Stimulated activated CD8-positive, alpha-beta memory T cell treated with anti-CD3 and anti-CD28 coated beads, Interleukin-7, amount 100 ng/mL, for 48 hours (primary cell): ENCODE measurements at places on chromosomes 6 and 20.
A peak's percentile ranks its signal among the peaks of the same experiment; 100 is the strongest.

- no peak for DNase-seq
Measured at GRCh38 chr6:79073888-79074287, 4.2 kb downstream of the PHIP start.

GRCh38 chr6:31664790-31665500, at the start of gene GPANK1:
Gene GPANK1 (minus strand): TSS chr6:31664997. CDS start chr6:31664478, 519 bp downstream.
- DNase-seq, result peak; percentile 86

- no peak for DNase-seq
Measured at GRCh38 chr6:12426121-12426520, 136.0 kb downstream of the EDN1 start.

DNA sequence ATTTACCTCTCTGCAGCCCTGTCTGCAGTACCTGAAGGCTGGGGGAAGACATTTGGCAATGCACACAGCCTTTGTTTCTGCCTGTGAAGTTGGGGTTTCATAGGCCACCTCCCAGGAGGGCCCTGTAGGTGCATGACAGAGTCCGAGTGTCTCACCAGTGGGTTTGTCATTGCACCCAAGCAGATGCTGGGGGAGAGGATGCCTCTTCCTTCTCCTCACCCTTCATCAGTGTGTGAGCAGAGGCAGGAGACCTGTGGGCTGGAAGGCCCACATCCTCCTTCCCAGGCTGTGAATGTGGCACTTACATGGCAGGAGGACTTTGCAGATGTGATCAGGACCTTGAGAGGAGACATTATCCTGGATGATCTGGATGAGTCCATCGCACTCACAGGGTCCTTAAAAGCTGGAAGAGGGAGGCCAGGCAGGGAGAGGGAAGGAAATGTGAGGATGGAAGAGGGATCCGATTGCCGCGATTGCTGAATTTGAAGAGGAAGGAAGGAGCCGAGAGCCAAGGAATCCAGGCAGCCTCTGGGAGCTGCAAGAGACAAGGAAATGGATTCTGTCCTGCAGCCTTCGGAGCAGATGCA, 30.4 kb downstream of the SYNJ2 start:
- no peak for DNase-seq

DNA sequence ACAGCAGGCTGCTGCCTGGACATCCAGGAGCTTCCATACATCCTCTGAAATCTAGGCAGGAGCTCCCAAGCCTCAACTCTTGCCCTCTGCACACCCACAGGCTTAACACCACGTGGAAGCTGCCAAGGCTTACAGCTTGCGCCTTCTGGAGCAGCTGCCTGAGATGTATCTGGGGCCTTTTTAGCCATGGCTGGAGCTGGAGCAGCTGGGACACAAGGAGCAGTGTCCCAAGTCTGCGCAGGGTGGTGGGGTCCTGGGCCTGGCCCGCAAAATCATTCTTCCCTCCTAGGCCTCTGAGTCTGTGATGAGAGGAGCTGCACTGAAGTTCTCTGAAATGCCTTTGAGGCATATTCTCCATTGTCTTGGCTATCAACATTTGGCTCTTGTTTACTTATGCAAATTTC, 255.0 kb downstream of the DLL1 start:
- no peak for DNase-seq

GRCh38 chr6:127517693-127518092, 1.4 kb downstream of the MTCL3 start:
- no peak for DNase-seq

- DNase-seq, result no peak
Measured at GRCh38 chr6:108039681-108040080, 34.9 kb downstream of the OSTM1 start.

DNA sequence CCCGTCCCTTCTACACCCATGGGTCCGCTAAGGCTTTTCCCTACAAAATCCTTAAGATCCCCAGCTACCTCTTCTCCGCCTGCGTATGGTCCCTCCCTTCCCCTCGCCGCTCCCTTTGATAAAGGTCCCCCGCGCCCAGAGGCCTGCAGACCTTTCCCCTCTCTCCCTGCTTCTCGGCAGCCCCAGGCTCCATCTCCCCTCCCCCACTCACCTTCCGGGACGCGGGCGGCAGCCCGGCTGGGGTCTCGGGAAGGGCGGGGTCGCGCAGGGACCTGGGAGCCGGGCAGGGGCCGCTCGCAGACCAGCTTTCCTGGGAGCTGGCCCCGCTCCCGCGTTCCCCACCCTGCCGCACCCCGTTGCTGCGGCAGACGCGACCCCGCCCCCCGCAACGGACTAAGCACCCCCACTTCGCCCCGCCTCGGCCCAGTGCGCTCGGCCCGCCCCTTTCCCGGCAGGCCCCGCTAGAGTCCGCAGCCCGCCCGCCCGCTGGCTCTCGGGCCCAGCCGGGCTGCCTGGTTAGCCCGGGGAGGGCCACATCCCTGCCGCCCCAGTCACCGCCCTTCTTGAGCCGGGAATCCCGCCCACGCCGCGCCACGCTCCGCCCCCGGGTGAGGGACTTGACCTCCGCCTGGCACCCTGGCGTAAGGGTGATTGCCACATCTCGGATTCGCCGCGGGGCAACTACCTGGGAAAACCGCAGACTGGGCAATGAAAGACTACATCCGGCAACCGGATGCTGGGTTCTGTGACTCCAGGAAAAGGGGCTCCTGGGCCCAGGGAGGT, at the start of gene FLOT1:
TSS of gene FLOT1 (minus strand) at position 372 of the 783 bp plus-strand sequence. CDS start 498 bp downstream, outside the sequence.
- peak; percentile 99 for DNase-seq

DNA sequence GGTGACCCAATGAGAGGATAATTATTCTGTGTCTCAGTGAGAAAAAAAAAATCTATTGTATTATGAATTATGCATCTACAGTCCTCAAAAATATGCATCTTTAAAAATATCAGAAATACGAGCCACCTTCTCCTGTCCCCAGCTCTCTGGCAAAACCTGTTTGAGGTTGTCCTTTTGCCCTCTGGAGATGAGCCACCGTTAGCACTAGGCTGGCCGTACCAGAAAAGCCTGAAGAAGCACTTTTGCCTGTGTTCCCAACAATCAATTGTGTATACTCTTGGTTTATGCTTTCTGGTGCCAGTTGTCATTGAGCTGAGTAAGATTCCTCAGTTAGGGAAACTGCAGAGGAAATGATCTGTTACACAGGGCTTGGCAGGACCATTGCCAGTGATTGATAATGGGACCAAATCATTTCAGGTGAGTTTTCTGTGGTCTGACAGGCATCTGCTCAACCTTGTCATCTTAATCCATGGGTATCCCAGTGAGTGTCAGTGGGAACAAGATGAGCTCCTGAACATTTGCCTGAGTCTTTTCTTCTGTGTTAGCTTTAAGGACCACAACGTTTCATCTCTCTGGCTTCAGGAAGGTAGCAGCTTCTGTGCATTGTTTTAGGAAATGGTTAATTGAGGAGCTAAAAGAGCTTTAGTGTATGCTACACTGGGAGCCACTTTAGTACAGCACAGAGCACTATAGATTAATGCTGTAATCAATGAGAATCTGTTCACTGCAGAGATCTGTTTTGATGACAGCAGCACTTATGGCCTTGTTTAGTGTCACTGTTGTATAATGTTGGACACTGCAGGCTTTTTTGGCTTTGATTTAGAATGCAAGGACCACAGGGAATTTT, 330.1 kb downstream of the RIMS1 start:
- DNase-seq, result no peak

GRCh38 chr6:23584134-23584763, 541.8 kb upstream of the NRSN1 start:
- DNase-seq, result no peak

GRCh38 chr20:1860446-1860845, 34.8 kb upstream of the SIRPA start:
- no peak for DNase-seq

- peak; percentile 68 for DNase-seq
Measured at GRCh38 chr20:48718786-48719578, 108.8 kb downstream of the PREX1 start.

DNA sequence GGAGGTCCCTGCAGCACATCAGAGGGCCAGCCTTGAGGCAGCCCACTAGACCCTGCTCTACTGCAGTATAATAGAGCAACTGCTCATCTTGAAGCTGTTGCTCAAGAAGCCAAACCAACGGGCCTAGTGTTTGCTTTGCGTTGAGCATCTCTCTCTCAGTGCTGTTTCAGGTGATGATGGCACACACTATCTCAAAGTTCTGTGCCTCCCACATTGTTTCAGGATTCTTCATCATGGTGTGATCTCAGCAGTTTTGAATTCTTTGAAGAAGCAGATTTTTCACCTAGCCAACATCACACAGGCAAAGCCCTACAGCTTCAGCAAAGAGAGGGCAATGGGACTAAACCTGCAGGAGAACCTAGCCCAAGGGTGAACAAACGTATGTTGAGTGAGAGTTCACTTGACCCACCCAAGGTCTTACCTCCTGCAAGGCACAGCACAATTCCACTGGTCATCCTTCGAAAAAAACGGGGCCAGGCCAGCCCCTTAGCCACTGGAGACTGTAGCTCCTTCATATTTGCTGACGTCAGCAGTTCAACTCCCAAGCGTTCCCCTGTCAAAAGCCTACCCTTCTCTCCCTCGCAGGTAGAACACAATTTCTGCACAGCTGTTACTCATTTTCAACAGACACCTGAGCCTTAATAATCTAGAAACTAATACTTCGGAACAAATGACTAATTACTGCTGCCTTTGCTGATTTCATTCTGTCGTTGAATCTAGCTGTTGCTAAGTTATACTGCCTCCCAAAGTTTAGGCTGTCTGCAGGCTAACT, 15.8 kb downstream of the MYB start:
- DNase-seq, result no peak

DNA sequence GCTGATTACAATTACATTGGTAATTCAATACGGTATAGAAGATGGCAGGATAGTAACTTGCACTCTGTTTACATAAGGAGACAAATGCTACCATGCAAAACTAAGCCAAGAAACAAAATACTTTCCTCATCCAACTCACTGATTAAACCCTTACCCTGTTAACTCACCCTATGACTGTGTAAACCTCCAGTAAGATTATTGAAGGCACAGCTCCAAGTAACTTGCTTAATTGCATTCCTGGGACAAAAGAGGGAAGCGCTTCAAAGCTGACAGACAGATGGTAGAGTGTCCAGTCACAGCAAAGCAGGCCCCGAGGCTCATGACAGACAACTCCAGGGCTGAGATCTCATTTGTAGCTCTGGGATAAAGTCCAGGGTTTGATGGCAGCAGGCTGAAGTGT, 6.9 kb upstream of the KIF16B start:
- DNase-seq, result no peak

DNA sequence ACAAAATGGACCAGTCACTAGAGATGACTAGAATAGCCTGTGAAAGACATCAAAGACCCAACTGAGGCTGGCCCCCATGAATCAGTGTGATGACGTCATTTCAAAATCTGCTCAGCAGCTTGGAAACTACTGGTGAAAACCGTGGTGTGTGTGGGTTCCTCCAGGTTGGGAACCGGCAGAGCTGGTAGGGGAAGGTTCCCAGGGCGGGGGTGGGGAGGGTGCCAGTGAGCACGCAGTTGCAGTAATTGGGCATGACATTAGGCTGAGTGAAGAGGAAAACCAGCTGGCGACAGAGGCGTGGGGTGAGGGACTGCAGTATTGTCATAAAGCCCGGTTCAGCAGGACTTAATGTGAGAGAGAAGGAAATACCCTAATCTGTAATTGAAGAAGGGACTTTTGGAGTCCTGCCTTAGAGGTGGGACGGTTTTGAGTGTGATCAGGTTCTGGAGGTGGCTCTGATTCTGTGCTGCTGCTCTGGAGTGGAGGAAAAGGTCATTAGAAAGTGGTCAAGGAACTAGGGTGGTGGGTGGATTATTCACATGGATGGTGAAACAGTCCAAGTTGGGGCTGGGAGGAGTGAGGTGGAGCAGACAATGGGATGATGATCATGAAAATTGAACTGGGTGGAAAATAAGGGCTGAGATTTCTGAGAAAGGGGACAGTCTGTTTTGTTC, 52.0 kb upstream of the MTHFD1L start:
- peak; percentile 28 for DNase-seq

DNA sequence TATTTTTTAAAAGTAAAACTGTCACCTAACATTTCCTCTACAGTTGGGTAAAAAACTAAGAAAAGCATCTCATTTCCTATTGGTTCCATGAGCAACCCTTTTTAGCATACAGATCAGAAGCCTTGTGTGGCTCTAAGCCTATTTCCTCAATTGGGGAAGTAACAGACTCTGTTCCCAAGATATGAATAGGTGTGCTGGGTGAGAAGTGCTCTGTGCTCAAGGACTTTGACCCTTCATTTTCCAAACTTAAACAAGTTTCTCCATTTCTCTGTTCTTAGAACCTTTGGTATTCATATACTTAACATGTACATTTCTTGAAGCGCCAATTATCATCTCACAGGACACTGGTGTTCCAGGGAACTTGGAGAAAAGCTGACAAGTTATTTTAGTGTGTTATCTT, 24.1 kb downstream of the CARMIL1 start:
- DNase-seq, result no peak

- DNase-seq, result no peak
Measured at GRCh38 chr20:35662551-35662950, 2.1 kb downstream of the CPNE1 start.

DNA sequence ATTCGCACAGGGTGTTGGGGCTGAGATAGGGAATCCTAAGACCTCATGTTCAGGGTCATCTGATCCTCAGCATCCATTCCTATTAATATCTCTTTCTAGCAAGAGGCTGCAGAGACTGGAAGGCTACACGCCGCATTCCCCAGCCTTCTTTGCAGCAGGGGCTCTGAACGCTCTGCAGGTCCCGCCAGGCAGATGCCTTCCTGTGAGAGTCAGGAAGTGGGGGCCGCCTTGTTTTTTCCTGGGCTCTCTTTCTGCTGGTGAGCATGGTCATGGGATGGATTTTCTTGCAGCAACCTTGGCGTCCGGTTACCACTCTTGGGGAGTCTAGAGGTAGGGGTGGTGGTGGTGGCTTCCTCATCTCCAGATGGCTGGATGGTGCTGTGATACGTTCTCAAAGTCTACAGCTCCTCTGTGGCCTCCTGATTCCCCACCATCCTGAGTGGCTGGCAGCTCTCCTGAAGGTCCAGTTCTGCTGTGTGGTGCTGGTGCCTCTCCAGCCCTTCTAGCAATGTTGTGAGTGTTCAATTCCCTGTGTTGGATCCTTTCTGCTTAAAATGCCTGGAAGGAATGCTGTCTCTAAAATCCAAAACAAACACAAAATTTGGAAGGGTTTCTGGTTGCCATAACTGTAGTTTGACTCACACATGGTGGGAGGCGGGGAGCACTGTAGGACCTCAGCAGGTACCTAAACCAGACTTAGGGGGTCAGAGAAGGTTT, 111.9 kb downstream of the CEBPB start:
- DNase-seq, result no peak

- no peak for DNase-seq
Measured at GRCh38 chr20:3802524-3803239, 6.6 kb downstream of the CDC25B start.

GRCh38 chr20:62583424-62583920, 58.8 kb upstream of the SLCO4A1 start:
- DNase-seq, result no peak

- DNase-seq, result no peak
Measured at GRCh38 chr6:10743515-10743914, 4.1 kb upstream of the TMEM14B start.

DNA sequence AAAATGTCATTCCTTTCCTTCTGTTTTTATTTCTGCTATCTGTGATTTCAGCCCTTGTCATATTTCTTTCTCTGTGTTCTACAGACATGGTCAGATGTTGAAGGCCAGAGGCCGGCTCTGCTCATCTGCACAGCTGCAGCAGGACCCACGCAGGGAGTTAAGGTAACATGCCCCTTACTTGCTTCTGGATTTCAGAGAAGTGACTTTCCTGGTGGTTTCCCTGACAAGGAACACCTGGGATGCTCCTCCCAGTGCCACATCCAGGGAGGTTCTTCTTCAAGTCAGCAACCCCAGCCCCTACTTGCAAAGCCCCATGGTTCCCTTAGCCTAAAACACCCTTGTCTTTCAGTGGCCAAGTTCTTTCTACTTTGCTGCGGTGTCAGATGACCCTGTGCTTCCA, 41.3 kb downstream of the CDH26 start:
- no peak for DNase-seq

- no peak for DNase-seq
Measured at GRCh38 chr20:52622081-52622480, 350.1 kb upstream of the TSHZ2 start.
